Activated CD4-positive, alpha-beta T cell treated with anti-CD3 and anti-CD28 coated beads, Interleukin-2, amount 50 U/mL, for 24 hours (primary cell): ENCODE measurements at places on chromosomes 5 and 9.

DNA sequence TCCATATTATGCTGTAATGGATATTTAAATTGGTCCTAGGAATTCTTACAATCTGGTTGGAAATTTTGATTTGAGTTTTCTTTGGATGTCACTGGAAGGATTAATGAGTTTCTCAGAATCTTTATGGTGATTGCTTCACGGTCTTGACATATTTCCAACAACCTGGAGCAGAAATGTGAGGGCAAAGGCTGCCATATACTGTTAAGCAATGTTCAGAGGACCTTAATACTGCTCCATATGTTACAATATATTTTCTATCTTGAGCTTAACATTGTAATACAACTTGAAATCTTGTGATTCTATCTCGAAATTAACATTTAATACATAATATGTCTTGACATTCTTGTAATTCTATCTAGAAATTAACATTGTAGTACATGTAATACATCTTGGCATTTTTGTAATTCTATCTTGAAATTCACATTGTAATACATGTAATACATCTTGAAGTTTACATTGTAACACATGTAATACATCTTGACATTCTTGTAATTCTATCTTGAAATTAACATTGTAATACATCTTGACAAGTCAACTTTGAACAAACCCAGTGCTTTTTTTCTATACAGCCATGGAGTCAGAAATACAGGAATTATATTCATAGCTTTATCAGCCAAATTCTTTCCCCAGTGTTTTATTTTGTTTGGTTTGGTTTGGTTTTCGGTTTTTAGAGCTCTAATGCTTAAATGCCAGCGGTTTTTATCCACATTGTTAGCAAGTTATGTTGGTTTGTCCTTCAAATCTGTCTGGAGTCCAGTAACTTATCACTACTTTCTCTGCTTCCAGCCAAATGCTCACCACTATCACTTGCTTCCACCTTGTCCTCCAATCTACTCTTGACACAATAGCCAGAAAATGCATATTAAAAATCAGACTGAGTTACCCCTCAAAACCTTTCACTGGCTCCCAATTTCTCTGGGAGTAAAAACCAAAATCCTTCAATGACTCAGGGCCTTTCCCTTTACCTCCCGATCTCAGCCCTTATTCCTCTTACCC lies 3.0 kb upstream of the TUT7 start:
- DNase-seq = no peak

DNA sequence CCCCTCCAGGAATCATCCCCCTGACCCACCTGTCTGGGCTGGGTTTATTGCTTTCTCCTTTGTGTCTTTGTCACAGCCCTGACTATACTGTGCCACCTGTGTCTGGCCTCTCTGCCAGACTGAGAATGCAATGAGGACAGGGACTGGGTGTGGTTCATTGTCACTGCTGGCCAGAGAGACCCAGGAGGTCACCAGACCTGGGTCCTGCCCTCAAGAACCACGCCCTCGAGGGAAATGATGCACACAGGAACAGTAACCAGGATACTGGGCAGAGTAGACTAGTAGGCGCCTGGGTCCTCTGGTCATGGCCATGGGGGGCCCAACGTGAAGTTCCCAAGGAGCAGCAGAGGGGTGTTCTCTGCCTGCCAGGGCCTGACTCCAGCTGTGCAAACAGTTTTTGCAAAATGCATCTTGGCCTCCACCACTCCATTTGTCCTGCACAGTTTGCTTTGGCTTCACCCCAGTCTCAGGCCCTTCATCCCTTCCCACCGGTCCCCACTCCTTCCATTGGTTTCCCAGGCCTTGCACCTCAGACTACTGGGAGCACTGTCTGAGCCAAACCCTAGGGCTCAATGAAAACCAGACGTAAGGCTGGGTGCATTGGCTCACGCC lies 17.8 kb downstream of the RGS3 start:
- DNase-seq = no peak

GRCh38 chr5:61416420-61416819 lies 84.4 kb downstream of the ZSWIM6 start:
- DNase-seq = no peak

GRCh38 chr5:104942735-104943134 lies 1380.1 kb upstream of the NUDT12 start:
- no peak for DNase-seq

DNA sequence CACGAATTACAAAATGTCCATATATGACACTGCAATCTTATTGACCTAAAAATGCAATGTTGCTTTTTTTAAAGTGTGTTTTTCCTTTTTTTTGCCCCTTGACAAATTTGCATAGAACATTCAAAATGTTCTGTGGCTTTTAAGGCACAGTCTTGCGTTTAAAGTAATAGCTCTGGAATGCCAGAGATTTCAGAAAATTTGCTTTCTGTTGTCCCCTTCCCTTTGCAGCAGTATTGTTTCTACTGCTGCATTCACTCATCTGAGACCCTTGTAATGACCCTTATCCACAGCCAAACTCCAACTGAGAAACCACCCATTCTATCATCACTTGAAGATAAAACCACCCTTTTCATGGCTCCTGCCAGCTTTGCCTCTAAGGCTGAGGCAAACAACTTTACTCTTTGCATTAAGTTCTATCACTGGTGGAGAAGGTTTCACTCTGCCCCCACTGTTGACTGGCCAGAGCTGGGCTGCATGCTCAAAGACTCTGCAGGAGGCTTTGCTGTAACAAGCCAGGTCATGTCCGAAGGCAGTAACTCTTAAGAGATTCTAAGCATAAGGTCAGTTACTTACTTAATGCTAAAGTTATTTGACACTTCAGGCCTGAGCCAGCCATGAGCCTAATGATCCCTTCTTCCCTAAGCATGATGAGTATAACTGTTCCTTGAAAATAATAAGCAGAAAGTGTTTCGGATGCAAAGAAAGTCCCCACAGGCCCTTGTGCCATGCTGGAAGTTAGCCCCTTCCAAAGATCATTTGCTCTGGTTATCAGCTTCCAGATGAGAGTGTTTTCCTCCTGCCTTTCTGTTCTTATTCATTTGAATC lies 101.9 kb downstream of the CD180 start:
- DNase-seq = no peak

GRCh38 chr5:161058781-161059180 lies 206.8 kb upstream of the ATP10B start:
- no peak for DNase-seq

GRCh38 chr5:99119326-99119725 lies 190.5 kb upstream of the CHD1 start:
- no peak for DNase-seq

DNA sequence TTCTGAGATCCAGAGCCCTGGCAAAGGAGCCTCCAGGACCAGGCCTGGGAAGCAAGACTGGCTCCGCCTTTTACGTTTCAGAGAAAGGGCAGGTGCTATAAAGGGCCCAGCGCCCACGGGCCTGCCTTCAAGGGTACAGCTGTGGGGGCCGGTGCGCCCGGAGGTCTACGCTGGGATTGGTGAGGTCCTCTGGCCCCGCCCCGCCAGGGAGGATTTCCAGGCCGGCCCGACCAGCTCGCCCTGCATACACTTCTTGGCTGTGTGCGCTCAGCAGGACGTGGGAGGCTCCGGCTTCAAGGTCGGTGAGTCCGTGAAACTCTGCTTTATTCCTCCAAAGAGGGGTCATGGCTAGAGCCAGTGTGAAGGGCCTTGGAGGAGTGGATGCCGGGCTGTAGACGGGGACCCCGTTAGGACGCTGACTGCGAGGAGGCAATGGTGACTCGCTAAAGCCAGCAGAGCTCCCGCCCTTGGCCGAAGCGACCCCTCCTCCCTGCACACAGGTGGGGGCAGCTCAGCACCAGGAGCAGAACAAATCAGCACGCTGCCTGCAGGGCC lies at the start of gene CKMT2:
TSS of gene CKMT2 (plus strand) at position 243 of the 555 bp plus-strand sequence. CDS start 17,811 bp downstream, outside the sequence.
- DNase-seq = no peak

DNA sequence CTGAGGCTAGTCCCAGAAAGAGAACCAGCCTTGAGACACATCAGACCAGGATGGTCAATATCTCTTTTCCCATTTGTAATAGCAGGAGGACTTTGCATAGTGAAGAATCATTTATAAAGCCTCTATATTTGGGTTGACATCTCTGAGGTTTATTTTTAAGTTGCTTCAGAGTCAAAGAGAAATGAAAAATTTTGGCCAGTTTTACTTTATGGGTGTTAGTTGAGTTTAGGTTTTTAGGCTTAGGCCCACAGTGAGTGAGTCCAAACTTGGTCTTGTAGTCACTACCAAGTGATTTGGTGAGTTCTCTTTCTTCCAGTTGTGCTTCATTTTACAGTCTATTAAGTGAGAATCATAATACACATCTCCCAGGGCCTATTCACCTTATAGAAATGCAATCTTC lies 5.3 kb upstream of the MEF2C start:
- no peak for DNase-seq

DNA sequence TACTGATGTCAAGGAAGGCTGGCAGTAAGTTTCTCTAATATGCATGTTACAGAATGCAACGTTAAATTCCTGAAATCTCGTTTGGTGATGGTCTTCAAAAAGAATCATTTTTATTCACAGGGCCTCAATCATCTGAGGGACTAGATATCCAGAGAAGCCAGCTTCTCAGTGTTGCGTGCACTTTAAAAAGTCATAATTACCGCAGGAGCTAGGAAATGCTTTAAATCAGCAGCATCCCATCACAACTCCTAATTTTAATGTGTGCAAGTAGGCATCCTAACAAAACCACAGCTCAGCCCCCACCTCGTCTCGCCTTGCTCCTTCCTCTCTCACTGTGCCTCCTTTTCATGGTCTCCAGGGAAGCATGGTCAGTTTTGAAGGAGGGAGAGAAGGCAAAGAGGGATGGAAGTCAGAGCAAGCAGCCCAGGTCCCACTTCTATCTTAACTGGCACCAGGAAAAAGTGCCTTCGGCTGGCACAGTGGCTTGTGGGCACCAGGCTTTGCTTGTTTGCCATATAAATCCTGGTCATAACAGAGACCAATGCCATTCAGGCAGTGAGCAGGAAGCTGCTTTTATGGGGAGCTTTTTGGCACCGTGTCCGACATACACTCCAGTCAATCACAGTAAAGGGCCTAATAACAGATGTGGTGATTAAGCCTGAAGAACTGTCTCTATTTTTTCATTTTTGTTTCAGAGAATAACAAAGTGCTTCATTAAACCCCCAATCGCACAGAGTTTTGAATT lies 21.4 kb downstream of the MEGF10 start:
- no peak for DNase-seq

DNA sequence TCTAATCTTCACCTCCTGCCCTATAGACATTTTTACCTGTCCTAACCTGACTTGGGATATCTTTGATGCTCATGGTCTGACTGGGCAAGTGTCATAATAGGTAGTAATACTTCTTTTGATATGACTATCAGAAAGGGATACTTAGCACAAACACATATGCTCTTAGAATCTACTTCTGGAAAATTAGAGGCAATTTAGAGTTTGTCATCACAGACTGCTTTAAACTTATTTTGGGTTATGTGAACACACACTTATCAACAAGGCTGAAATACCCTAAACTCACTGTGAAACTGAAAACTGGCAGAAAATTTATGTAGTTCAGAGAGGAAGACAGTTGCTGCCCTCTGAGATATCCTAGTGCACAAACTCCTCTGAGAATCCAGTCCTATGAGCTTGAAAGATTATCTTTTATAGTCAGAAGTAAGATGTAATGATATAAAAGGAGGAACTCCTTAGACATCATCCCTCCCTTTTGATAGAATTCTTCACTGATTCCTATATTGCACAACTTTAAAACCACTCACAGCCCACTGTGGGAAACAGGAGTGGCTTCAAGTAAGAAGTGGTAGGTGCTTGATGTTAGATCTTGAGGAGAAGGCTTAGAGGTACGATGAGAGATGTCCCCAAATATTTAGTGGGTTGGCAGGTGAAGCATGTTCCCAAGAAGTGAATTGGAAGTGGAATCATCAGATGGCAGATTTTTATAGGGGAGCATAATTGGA lies 273.3 kb downstream of the MAN2A1 start:
- no peak for DNase-seq

- DNase-seq = no peak
These were observed 2.6 kb upstream of the ENC1 start for GRCh38 chr5:74643111-74643562.

DNA sequence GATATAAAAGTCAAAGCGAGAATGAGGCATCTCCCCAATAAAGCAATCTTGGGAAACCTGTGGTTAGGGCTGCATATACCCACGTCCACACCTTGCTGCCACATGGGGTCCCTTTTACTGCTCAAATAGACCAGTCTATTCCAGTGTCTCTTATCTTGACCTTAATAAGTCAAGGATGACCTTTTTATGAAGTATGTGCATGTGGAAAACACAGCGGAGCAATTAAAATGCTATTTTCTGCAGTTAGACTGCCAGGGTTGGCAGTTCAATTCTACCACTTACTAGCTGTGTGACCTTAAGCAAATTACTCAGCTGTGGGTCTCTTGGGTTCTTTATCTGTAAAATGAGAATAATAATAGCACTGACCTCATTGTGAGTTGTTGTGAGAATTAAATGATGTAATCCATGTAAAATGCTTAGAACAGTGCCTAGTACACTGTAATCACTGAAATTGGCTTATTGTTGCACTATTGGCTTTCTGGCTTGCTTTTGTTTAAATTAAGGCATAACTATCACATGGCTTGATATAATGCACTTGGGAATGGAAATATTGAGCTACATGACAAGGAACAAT lies 67.8 kb upstream of the HSPB3 start:
- DNase-seq = no peak

DNA sequence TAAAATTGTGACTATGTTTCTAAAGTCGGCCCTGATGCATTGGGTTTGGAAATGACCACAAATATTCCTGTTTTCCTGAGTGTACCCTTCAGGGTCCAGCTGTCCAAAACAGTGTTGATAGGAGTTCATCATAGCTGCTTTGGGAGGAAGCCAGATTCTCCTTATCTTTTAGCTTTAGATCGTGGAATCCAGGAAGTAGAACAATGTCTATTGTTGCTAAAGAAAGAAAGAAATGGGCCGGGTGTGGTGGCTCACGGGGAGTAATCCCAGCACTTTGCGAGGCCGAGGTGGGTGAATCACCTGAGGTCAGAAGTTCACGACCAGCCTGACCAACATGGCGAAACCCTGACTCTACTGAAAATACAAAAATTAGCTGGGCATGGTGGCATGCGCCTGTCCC lies 9.5 kb downstream of the CAVIN4 start:
- no peak for DNase-seq

- no peak for DNase-seq
These were observed 69.5 kb upstream of the OSMR start for GRCh38 chr5:38776149-38776896.

DNA sequence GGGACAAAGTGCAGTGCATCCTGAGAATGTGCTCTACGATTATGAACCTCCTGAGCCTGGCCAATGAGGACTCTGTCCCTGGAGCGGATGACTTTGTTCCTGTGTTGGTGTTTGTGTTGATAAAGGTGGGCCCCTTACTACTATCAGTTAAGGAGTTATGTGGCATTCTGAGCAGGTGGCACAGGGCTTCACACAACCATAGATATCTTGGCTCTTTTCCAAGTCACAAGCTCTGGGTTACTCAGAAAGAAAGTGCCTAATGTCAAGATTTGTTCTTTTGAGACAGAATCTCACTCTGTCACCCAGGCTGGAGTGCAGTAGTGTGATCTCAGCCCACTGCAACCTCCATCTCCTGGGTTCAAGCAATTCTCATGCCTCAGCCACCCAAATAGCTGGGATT lies 99.0 kb downstream of the GAPVD1 start:
- no peak for DNase-seq

GRCh38 chr9:134619448-134619982 lies 22.1 kb upstream of the COL5A1 start:
- no peak for DNase-seq

GRCh38 chr5:16888694-16889124 lies 47.4 kb downstream of the MYO10 start:
- DNase-seq = no peak
